ENCODE measurements at places on chromosomes 3 and 15.

DNA sequence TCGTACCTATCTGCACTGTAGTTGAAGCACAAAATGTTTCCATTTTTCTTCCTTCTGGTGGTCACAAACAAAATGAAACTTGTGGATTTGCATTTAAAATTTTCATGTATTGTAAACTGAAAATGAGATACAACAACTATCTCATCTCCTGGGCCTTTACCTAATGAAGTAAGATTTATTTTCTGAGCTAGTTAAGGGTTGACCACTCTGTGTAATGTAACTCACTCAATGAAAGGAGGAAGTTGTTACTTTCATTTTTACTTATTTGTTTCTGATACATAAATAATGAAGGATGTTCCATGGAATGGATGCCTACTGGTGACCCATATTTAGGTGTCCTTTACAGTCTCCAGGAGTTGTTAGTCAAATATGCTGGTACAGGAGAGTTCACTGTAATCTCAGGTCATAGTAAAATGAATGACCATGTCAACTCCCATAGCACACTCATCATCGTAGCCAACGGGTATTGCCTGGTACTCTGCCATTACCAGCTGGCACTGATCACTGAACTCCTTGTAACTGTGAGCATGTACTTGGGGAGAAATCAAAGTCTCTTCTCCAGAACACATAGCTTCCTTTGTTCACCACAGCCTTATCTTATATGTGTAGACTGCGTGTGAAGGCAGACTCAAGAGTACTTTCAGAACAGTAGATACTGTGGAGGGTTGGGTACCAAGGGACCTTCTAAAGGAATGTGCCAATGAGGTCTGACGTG is 474.2 kb upstream of the ROBO2 start:
- DNase-seq = no peak

GRCh38 chr15:45630917-45631691 is 3.7 kb upstream of the SQOR start:
- peak; percentile 94 for DNase-seq

GRCh38 chr3:141505166-141505565 is 18.3 kb downstream of the RASA2 start:
- no peak for DNase-seq

- peak; percentile 89 for DNase-seq
Measured at GRCh38 chr3:183844606-183845005, 19.2 kb upstream of the MAP6D1 start.

DNA sequence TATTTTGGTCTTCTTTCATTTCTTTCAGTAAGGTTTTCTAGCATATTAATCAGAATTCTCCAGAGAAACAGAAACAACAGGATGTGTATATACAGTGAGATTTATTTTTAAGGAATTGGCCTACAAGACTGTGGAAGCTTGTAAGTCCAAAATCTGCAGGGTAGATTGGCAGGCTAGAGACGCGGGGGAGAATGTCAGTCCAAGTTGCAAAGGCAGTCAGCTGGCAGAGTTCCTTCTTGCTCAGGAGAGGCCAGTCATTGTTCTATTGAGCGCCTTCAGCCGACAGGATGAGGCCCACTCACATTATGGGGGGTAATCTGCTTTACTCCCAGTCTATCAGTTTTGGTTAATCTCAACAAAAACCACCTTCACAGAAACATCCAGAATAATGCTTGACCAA is 133.4 kb upstream of the UBE3A start:
- no peak for DNase-seq

- DNase-seq = no peak
Measured at GRCh38 chr15:58900631-58901030, 32.8 kb downstream of the SLTM start.

GRCh38 chr3:157175691-157176507 is 16.0 kb upstream of the CCNL1 start:
- DNase-seq = peak; percentile 28

- DNase-seq = no peak
Measured at GRCh38 chr3:21544076-21544462, 206.9 kb downstream of the ZNF385D start.

GRCh38 chr3:42706721-42707619 is 4.4 kb upstream of the HHATL start:
- DNase-seq = no peak

DNA sequence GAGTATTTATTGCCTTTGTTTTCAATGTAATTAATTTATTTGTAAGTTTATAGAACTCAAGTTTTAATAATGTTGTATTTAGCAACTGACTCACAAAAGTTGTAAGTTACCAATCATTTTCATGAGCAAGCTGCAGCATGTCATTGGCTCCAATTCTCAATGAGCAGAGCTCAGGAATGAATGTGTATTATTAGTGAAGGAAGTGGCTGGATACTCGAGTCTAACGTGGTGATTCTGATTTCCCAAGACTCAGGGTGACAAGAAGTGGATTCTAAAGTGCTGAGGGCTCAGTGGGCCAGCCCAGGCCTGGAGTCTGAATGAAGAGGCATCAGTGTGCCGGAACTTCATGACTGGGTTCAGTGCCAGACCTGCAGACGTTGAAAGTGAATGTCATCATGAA is 39.6 kb downstream of the CLDN11 start:
- no peak for DNase-seq

DNA sequence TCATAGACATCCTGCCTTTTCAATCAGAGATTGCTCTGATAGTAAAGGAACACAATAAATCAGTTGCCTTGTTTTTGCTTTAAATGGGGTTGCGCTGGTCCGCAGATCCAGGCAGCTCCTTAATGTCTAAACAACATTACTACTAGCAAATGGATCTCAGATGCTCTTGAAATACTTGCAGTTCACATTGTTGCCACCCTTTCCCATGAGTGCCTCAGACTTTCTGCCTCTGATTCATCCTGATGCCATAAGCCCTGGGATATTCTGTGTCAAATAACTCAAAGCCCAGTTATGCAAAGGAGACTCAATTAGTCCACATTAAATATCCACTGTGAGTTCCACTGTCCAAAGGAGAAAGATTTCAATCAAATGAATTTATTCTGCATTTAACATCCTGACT is 196.7 kb downstream of the PLCH1 start:
- peak; percentile 28 for DNase-seq

GRCh38 chr3:15685927-15686326 is 84.4 kb downstream of the BTD start:
- peak; percentile 30 for DNase-seq

DNA sequence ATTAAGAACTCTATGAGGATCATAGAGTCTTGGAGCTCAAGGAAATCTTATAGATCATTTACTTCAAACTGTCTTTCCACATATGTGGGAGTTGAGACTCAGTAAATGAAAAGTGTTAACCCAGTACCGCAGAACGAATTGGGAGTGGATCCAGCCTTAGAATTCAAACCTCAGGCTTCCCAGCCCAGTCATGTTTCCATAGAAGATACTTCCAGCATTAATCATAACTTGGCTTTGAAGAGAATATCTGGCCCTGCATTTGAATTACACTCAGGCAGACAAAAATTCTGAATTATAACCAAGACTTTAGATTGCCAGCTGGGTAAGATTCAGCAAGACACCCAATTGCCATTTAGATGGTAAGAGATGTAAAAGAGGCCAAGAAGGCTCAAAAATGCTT is 972.0 kb downstream of the TUSC7 start:
- peak; percentile 62 for DNase-seq

DNA sequence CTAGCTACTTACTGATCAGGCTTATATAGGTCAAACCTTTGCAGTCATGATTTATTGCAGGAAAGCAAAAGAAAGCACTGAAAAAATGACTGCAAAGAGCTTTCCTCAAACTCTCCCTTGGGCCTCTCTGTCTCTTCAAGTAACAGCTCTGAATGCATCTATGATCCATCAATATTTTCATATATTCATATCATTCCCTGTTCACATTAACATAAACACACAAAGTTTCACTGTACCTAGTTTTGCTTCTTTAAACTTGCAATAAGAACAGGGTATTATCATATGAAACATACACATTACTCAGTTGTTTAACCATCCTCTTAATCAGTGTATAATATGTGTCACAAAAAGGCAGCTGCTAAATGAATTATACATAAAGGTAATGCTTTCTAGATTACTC is 107.9 kb upstream of the ARL6 start:
- no peak for DNase-seq
